ENCODE measurements at places on chromosomes 5 and 9.

DNA sequence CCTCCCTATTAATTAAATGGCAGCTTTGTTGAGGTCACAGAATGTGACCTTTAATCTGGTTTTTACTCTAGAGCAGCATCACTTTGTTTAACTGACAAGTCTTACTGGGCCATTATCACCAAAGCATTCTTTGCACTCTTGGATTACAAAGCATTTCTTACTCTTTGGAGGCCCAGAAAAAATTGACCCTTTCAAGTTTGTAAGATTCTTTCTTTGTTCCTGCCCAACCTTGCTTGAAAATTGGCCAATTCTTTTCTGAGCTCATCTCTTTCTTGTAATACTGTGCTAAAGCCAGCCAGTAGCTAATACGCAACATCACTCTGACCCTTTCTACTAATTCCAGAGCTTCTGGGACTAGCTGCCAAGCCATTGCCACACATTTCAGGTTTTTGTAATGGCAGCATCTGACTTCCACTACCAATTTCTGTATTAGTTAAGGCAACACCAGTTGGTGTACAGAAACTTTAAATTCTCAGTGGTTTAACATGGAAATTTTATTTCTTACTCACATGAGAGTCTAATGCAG, 131.6 kb downstream of the PRDM6 start:
- DNase-seq, result no peak

- DNase-seq, result no peak
Measured at GRCh38 chr9:94975480-94975879, 249.0 kb downstream of the AOPEP start.

GRCh38 chr9:19595003-19595402, 186.2 kb downstream of the ACER2 start:
- DNase-seq, result no peak

DNA sequence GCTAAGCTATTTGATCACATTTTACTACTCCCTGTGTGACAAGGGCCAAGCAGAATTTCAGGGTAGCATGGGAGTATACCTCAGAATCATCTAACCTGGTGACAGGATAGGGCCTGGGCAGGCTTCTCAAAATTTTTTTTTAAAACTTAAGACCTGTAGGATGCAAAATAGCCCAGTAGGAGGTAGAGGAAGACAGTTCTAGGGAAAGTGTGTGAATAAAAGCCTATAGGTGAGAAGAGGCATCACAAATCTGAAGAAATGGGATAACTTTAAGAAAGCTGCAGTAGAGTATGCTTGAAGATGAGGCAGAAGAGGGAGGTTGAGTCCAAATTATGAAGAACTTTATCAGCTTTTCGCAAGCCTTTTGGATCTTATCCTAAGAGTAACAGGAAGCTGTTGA, 32.3 kb downstream of the CNTRL start:
- no peak for DNase-seq

- no peak for DNase-seq
Measured at GRCh38 chr5:103741984-103742383, 179.4 kb upstream of the NUDT12 start.

DNA sequence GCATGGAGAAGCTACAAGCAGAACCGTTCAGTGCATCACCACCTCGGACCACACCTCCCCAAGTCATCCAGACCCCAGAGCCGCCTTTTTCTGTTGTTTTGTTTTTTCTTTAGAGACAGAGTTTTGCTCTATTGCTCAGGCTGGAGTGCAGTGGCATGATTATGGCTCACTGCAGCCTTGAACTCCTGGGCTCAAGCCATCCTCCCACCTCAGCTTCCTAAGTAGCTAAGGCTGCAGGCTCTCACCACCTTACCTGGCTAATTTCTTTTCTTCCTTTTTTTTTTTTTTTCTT, 13.5 kb upstream of the SFXN1 start:
- no peak for DNase-seq

GRCh38 chr5:96873449-96873848, 2.9 kb upstream of the ERAP2 start:
- no peak for DNase-seq

GRCh38 chr9:74803376-74804017, 84.2 kb downstream of the TRPM6 start:
- no peak for DNase-seq

DNA sequence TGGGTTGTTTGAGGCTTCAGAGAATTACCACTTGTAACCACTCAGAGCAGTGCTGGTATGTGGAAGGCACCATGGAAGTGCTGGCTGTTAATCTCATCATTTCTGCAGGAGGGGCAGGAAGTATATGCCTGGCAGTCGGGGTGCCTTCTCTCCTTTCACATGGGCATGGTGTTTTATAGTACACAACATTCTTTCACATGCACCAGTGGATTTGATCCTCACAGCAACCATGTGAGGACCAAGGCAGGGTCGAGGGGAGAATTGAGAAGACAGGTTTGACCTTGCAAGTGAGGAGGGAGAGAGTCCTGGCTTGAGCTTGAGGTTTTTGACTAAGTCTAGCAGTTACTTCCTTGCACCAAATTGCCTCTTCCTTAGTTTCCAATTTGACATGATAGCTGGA, 38.0 kb upstream of the TRPC7 start:
- no peak for DNase-seq

GRCh38 chr5:145463634-145464033, 371.5 kb downstream of the PRELID2 start:
- DNase-seq, result no peak

DNA sequence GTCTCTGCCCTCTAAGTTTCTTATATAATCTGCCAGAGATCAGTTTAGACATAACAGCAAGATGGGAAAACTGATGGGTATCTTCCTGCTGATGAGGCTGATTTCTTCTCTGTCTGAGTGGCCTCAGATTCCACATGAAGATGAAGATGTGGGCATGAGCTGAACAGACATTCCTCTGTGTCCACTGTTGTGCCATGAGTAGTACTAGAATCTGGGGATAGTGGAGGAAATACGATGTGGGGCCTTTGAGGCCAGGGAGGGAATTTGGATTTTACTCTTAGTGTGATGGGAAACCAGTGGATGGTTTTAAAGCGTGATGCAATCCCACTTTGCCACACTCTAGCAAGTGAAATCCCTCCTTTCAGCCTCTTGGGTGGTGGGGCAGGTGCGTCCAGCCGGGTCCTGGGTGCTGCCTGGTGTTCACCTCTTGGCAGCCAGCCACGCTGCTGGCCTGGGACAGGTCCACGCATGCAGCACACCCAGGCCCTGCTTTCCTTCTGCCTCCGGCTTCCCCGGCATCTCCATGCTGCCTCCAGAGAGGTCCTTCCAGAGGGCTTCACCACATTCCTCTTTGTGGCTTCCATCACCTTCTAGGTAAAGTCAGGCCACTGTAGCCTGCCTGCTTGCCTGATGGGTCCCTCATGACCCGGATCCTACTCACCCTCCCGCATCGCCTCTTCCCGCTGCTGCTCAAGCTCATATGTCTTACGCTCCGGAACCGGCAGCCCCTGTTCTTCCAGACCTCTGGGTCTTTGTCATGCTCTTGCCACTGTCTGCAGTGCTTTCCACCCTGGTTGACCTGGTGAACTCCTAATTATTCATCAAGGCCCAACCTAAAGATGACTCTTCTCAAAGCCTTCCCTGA, 28.1 kb upstream of the SH3PXD2B start:
- DNase-seq, result no peak

DNA sequence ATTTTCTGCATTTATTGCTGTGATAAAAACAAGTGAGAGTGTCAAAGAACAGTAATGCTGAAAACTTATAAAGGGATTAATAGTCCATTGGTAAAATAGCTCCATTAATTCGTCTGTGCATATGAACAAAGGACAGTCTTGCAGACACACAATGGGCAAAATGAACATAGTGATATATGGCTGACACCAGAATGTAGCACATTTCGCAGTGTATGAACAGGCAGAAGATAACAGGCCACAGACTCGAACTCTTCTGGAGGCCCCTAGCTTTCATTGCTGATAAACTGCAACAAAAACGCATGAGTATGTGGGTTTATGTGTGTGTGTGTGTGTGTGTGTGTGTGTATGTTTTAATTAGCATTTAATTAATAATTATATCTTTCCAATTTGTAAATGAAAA, 354.8 kb downstream of the TAF11L14 start:
- DNase-seq, result no peak

DNA sequence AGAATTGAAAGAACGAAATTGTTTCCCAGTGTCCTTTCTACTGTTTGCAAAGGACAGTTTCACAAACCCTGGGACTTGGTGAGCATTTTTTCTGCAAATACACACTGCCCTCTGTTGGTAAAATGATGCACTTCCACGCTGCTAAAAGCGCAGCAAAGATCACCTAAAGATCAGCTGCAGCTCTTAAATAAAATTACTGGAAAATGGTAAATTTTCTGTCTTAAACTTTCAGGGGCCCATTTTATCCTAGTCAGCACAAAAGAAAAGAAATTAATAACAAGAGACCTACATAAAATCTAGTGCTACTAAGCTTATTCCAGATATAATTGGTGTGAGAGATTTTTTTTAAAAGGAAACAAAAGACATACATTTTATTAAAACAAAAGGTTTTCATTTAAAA, 566.0 kb downstream of the CAAP1 start:
- DNase-seq, result no peak

GRCh38 chr5:94693043-94693822, 74.8 kb downstream of the SLF1 start:
- no peak for DNase-seq

- DNase-seq, result no peak
Measured at GRCh38 chr9:114370968-114371320, 16.8 kb downstream of the AKNA start.
